RPMI8226 (cell line): ENCODE measurements at places on chromosomes 3 and 15.
A peak's percentile ranks its signal among the peaks of the same experiment; 100 is the strongest.

GRCh38 chr3:180855364-180855763 is 57.1 kb upstream of the FXR1 start:
- peak; percentile 64 for DNase-seq

DNA sequence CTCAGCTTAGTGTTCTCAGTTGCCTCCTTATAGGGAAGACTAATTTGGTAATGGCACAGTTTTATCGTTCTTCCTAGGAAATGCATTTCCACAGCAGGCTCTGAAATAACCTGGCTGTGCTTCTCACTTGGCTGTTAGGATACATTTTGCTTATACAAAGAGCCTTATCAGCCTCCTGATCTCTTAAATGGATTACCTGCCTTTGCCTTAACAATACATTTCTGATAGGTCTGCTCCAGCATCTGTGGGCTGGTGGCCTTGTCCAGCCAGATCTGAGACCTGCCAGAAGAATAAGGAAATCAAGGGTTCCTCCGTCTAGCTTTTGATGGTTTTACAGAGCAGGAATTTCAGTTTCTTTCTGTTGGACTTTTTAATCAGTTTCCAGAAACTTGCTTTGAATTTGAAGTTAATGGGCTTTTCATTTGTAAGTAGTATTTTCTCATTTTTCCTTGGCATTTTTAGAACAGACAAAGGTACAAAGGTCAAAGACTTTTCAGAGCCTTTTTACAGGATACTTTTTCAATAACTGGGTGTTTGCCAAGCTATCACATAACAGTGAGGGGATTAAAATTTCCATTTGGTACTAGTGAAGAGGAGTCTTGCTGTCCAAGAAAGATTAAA is 116.3 kb downstream of the AKAP13 start:
- no peak for DNase-seq

- DNase-seq: no peak
Measured at GRCh38 chr15:88032787-88033186, 223.8 kb downstream of the NTRK3 start.

GRCh38 chr3:43455233-43455632 is 166.6 kb downstream of the ANO10 start:
- no peak for DNase-seq

DNA sequence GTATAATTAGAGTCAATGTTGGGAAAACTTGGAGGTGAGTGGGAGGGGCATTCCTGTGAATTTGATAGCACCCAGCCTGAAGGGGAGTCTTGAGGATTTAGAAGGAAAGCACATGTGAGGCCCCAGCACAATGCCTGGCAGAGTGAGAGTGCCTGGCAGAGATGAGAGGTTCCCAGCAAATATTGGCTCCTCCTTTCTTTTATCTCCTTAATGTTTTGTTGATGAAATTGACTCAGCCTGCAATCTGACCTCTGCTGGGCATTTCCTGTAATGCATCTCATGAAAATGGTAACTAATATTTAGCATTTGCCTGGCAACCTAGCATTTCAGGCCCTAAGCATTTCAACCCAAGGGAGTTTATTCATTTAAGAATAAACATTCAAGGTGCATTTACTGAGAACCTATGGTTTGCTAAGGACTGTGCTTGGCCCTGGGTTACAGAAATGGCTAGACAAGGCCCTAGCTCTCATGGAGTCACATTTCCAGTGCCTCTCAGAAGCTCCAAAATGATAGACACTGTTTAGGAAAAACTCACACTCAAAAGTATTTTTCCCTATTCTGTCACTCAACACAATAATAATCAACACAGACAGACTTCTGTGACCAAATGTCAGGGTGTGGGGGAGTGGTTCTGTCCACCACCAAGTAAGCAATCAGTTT is 19.0 kb downstream of the PDHB start:
- DNase-seq: peak; percentile 66

- no peak for DNase-seq
Measured at GRCh38 chr3:8103954-8104353, 397.7 kb upstream of the LMCD1 start.

DNA sequence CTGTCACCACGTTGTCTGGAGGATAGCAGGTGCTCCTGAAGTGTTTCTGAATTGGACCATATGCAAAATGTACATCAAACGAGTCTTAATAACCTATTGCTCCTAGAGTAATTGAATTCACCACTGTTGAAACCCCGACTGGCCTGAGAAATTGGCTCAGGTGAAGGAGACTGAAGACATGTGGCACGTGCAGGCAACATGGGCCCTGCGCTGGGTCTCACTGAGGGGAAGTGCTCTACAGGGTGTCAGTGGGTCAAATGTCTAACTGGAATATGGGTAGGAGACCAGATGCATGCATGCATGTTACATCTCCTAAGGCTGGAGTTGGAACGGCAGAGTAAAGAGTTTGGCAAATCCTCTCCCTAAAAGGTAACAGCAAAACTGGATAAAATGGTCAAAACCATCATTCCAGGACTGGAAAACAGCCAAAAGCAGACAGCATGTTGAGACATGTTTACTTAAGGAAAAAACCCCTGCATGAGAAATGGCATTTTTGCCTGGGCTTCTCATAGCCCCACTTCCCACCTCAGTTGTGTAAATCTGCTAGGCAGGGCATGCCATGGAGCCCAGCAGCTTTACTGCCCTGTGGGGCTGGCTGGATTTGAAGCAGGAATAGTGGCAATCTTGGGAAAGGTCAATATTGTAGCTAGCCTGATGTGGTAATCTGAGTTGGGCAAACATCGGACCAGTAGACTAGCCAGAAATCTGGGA is 131.3 kb downstream of the TJP1 start:
- no peak for DNase-seq

DNA sequence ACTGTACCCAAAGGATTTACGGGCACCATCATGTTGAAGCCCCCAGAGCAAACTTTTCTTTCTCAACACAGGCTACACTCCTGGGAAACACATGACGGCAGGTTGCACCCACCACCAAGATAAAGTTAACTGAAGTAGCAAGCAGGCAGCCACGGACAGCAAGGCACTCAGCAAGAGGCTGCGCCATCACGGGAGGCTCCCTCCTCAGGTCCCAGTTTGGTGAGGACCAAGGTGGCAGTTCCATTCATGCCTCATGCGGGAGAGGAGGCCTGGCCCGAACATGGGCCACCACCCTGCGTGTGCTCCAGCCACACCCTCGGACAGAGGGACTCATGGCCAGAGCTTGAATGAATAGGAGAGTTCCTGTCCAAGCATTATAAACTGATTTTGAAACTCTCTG is 6.8 kb downstream of the ADCY5 start:
- no peak for DNase-seq

GRCh38 chr3:62211675-62212429 is 161.5 kb downstream of the FEZF2 start:
- no peak for DNase-seq

GRCh38 chr3:30344288-30344687 is 262.1 kb upstream of the TGFBR2 start:
- DNase-seq: no peak

GRCh38 chr3:44329946-44330345 is 8.6 kb upstream of the TCAIM start:
- DNase-seq: no peak

DNA sequence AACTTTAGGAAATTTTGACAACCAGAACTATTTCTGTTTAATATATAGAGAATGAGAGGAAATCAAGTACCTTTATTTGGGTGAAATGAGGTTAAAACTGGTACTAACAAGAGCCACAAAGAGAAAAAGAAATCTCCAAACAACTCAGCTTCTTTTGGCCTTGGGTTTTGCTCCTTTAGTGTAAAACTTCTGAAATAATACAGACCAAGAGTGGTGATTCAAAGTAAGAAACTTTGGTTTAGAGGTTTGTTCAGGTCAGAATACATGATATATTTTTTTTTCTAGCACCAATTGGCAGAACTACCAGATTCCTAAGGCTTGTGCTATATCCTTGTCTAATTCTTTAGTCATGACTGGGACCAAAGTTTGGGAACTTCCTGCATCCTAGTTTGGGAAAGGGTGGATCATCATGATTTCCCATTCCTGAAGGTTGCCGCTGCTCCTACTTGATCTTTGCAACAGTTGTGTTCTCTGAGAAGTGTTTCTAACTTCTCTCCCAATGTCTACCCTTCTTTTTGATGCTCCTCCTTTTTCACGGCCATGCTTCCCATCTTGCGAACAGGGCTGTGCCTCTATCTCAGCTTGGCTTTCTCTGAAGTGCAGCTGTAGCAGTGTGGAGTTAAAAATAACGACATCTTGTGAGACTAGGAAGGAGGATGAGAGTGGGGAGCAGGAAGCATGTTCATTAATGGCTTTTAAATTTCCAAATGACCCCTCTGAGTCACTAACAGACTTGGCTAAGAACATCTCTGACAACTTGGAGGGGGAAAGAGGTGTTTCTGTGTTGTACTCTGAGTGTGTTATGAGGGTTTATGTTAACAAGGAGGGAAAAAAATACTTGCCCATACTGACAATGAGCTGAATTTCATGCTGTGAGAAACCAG is 87.7 kb downstream of the KCNAB1 start:
- no peak for DNase-seq

- DNase-seq: no peak
Measured at GRCh38 chr3:129747992-129748391, 141.5 kb upstream of the PLXND1 start.

GRCh38 chr3:82128271-82128670 is 366.8 kb upstream of the GBE1 start:
- no peak for DNase-seq
